Activated CD8-positive, alpha-beta memory T cell treated with anti-CD3 and anti-CD28 coated beads for 1 hour (primary cell): ENCODE measurements at places on chromosomes 2 and 18.

GRCh38 chr2:12293874-12294273, 422.9 kb upstream of the TRIB2 start:
- no peak for DNase-seq

- no peak for DNase-seq
Measured at GRCh38 chr2:176285321-176285720, 16.1 kb downstream of the MTX2 start.

GRCh38 chr18:76346490-76347130, 148.4 kb downstream of the ZNF516 start:
- no peak for DNase-seq

GRCh38 chr2:106664669-106665068, 177.5 kb downstream of the CD8B2 start:
- DNase-seq = no peak

DNA sequence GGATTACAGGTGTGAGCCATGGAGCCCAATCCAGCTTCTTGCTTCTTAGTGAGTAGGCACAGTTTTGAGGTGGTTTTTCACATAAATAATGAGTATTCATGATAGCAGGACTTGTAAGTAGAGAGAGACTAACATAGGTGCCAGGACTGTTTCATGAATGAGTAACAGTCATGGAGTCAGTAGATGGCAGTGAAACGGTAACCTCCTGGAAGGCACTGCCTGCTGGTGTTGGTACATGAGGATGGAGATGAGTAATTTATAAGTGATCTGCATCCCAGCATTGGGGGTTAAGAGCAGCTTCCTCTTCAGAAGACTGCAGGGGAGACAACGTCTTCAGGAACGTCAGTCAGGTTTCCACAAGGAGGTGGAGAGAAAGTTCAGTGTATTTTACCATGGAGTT, 143.8 kb downstream of the HAUS1 start:
- DNase-seq = no peak

- no peak for DNase-seq
Measured at GRCh38 chr2:238649936-238650518, 197.9 kb upstream of the TWIST2 start.

GRCh38 chr2:30301551-30301950, 70.2 kb downstream of the LBH start:
- DNase-seq = no peak
